ENCODE measurements at places on chromosomes 7 and 10.

DNA sequence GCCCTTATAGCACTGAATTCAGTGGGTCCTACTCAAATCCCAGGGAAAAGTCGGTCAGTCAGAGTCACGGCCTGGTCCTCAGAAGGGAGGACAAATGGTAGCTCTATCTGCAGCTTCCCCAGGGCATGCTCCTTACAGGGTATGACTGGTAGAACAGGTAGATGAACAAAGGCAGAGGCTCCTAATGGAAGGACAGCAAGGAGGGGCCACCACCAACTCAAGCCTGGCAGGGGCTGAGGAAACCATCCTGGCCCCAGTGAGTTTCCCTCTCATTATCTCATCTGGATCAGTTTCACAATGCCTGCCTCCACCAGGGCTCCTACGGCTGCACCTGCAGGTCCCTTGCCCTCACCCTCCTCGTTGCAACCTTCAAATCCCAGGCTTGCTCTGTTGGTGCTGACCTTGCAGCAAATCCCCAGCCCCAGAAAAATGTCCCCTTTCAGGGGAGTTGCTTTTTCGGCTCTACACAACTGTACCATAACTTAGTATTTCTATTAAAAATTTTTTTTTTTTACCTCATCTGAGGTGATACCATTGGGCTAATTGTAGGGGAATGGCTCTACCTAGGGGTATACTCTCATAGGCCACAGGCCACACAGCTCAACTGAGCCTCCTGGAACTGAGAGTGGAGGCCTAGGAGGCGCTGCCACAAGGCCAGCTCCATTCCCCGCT, 2.4 kb upstream of the MYO1G start:
- DNase-seq, result peak; percentile 13

- DNase-seq, result no peak
These were observed 179.0 kb downstream of the POM121L12 start for GRCh38 chr7:53214463-53214862.

- no peak for DNase-seq
These were observed 40.6 kb downstream of the PYROXD2 start for GRCh38 chr10:98374217-98374985.

GRCh38 chr10:62017491-62017870, 116.0 kb downstream of the ARID5B start:
- DNase-seq, result no peak

Data from Right ventricle myocardium superior (tissue), 1 donor.